HT-29 (cell line): ENCODE measurements at places on chromosomes 5 and 9.
A peak's percentile ranks its signal among the peaks of the same experiment; 100 is the strongest.

- no peak for DNase-seq
Measured at GRCh38 chr9:77386187-77386586, 208.9 kb downstream of the VPS13A start.

- DNase-seq = no peak
Measured at GRCh38 chr5:33474004-33474403, 33.2 kb downstream of the TARS1 start.

DNA sequence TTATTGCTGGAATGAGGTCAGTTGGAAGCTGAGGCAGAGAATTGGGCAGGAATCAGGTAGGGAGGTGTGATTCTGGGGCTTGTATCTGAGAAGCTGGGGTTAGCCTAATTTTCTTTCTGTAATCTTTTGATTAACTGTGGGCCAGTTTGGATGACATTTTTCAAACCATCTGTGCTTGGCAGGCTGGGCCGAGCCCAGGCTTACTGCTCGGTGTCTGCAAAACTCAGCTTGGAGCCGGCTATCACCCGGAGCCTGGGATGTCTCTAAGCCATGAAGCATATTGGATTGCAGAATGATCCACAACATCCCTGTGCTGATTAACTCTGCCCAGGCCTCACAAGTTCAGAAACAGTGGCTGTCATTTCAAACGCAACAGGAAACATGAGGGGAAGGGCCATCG lies 26.5 kb downstream of the KCNMB1 start:
- DNase-seq = no peak

- no peak for DNase-seq
Measured at GRCh38 chr9:75935591-75935990, 45.1 kb downstream of the PCSK5 start.

- peak; percentile 60 for DNase-seq
Measured at GRCh38 chr5:74919487-74919886, 53.3 kb upstream of the FAM169A start.

- DNase-seq = no peak
Measured at GRCh38 chr5:138696501-138696900, 56.7 kb upstream of the CTNNA1 start.

GRCh38 chr5:179221196-179221876 lies 123.9 kb downstream of the ADAMTS2 start:
- no peak for DNase-seq
